ENCODE measurements at places on chromosomes 3 and 15. TPM values are rescaled to one million over a fixed set of nuclear protein-coding genes. Genes with fewer than 3 reads are reported as not detected.

The ROBO2 gene
- not detected for total RNA-seq

The DENND4A gene
- total RNA-seq = 13.7 TPM

DNA sequence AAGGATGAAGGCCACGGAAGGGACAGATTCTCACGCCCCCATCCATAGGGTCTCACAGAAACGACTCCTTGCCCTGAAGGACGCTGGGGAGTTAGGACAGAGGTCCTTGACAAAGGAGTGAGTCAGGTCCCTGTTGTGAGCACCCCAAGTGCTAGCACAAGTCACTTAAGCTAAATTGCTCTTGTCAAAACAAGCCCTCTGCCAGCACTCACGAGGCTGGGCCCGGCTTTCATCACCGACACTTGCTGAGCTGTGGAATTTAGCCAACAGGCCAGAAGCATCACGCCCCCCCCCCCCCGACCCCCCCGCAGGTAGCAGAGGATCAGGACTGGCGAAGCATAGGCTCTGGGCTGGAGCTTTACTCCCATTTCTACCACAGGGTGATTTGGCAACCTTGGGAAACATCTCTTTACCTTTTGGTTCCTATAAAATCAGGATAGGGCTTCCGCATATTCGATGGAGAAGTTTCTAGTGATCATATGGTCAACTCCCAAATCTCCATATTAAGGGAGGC, 75.4 kb downstream of the ADCY5 start:
- peak; percentile 65 for DNase-seq

DNA sequence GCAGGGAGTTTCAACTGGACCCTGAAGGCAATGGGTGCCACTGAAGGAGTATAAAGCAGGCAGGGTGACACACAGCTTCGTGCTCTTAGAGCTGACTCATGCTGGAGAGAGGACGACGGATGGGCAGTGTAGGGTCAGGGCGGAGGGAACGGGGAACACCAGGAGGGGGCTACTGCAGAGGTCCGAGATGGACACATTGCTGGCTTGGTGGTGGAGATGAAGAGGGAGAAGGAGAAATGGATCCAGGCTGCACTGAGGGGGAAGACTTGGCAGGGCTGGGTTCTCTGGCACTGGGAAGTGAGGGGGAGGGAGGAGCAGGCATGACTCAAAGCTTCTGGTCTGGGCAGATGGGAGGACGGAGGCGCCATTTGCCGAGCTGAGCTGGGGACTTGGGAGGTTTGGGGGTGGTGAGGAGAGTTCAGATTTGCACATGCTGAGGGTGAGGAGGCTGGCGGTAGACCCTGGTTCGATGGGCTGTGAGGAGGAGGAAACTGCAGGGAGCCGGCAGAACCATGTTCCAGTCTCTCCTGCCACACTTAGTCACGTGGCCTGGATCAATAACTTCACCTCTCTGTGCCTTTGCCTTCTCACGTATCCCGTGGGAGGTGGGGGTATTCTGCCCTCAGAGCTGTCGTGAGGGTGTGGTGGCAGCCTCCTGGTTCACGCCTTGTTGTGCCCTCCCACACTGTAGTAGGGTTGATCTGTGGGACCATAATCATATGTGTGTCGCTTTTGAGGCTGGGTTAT, 4.6 kb upstream of the KCTD6 start:
- DNase-seq = peak; percentile 57

Data from lung microvascular endothelial cell (primary cell).